GM19239 (cell line): ENCODE measurements at places on chromosomes 12 and 14.

- DNase-seq: no peak
Measured at GRCh38 chr14:51576879-51577278, 74.8 kb upstream of the FRMD6 start.

- DNase-seq: no peak
Measured at GRCh38 chr14:101979666-101980065, 15.3 kb downstream of the DYNC1H1 start.

DNA sequence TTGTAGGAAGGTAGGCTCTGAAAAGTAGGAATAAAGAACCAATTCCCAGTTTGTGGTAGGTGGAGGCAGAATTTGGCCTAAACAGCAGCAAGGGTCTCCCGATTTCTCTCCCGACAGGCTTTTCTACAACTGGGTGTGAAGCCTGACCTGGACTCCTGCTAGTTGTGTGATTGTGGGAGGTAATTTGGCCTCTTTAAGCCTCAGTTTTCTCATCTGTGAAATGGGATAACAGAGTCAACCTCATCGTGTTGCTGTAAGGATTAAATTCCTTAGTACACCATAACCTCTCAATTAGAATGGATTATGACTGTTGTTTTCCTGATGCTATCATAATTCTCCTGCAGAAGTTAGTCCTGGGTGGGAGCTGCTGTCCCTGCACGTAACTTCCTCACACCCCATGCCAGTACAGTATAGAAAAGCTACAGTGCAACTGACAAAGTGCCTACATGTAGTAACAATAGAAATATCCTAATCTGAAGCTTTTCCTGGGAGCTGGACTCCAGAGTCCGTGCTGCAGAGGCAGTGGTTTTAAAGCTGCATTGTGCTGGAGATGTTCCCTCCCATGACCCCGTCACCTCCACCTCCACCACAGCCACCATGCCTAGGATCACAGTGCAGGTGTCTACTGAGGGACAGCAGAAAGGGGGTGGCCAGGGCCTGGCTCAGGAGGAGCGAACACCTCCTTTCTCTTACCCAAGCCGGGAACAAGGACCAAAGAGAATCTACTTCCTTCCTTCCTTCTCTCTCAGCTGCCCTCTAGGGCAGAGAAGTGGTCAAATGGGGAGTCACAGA is 76.5 kb downstream of the FBXL14 start:
- DNase-seq: no peak

- no peak for DNase-seq
Measured at GRCh38 chr12:130668286-130669204, 47.6 kb downstream of the RIMBP2 start.

DNA sequence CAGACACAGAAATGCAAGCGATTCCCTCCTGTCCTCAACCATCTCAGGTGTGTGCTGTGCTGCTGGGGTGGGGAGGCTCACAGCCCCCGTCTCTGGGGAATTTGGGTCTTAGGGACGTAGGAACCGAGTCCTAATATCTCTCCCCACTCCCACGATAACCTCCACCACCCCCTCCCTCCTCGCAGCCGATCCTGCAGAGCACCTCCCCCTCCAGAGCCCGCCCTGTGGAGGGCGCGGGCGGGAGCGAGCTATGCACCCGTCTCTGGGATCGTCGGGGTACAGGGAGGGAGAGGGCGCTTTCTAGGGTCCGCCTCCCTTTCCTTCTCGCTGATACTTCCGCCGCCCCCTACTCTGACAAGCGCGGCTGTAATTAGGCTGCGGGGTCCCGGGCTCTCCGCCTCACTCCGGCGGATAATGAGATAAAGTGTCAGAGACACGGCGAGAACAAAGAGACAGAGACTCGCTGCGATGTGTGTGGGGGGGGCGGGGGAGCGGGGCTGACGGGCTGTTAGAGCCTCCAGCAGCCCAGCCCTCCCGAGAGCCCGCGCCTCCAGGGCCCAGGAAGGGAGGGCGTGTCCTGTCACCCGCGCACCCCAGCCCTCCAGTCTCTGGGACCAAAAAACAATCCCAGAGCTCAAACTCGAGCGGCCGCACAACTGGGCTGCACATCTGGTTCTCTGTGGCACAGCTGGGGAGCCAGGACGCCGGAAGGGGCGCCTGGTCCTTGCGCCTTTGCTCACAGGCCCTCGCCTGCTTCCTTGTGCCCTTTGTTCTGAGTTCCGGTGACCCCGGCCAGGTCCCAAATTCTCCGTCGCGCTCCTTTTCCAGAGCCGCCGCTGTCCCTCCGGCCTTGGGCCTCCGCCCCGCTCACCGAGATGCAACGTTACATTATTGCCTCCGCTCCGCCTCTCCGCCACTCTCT is 8.7 kb downstream of the SHMT2 start:
- no peak for DNase-seq

DNA sequence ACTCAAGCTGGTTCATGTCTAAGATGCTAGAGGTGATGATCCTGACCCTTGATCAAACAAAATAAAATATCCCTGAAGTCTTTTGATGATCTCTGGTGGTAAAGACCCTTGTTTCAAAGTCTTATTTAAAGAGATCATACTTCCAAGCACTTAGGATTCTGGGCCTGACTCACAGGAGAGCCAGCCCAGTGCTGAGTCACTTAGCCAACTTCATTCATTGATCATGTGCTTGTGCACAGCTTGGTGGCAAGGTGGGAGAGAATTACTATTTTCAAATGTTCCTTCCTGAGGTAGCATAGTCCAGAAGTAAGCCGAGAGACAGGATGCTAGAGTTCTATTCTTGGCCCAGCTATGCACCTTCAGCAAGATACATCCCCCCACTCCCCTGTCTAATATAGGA is 40.6 kb downstream of the SCN8A start:
- no peak for DNase-seq

GRCh38 chr14:66038618-66039017 is 447.6 kb upstream of the CCDC196 start:
- no peak for DNase-seq

GRCh38 chr12:48542300-48542928 is 17.0 kb downstream of the OR8S1 start:
- DNase-seq: no peak

DNA sequence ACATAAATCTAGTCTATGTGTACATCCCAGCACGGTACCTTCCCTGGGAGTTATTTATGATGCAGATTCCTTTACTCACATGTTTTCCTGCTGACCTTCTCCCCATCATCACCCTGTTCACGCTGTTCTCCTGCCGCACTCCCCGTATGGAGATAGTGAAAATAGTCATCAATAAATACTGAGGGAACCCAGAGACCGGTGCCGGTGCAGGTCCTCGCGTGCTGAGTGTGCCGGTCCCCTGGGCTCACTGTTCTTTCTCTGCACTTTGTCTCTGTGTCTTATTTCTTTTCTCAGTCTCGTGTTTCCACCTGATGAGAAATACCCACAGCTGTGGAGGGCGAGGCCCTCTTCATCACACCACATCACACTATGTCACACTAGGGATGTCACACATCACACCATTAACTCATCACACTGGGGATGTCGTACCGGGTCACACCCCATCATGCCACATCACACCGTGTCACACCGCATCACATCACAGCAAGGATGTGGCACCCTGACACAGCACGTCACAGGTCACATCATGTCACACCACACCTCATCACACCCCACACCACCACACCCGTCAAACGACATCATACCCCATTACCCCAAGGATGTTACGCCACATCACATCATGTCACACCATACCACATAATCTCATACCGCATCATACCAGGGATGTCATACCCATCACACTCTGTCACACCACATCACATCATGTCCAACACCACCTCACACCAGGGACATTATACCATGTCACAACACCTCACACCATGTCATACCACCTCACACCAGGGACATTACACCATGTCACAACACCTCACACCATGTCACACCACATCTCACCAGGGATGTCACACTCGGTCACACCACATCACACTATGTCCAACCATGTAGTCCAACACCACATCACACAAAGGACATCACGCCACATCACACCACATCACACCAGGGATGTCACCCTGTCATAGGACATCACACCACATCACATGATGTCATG is 207.0 kb downstream of the TMEM121 start:
- no peak for DNase-seq
